ENCODE measurements at places on chromosomes 7 and 10.

GRCh38 chr10:127426746-127427145, 122.4 kb upstream of the NPS start:
- DNase-seq, result no peak

DNA sequence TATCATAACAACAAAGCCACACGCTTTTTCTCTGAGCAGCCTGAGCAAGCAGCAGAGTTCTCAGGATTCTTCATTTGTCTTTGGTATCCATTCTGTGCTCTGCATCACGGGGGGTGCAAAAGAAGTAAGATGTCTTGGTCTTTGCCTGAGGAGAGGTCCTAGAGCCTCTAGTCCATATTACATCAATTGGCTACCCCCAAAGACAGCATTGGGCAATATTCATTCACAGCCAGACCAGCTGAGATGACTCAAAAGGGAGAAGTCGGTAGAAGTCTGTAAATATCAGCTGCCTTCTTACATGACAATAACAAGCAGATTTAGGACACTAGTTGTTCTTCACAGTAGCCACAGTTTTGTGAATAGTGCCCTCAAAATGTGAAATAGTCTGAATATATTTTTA, 66.6 kb downstream of the FZD1 start:
- no peak for DNase-seq

DNA sequence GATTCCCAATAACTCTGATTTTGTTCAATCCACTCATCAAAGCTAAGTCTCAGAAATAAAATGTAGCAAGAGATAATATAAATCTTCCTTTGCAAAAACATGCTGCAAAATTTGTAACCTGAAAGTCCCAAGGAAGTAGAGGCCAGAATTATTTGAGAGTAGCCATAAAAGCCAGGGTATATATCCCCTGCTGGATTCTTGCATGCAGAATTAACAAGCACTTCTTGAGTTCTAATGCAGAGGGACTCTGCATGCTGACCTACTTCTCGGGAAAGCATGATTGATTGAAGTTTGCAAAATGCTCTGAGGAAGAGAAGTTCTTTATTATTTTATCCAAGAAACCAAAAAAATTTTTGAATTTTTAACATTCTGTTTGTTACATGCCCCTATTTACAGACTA, 121.6 kb downstream of the THSD7A start:
- DNase-seq, result no peak

DNA sequence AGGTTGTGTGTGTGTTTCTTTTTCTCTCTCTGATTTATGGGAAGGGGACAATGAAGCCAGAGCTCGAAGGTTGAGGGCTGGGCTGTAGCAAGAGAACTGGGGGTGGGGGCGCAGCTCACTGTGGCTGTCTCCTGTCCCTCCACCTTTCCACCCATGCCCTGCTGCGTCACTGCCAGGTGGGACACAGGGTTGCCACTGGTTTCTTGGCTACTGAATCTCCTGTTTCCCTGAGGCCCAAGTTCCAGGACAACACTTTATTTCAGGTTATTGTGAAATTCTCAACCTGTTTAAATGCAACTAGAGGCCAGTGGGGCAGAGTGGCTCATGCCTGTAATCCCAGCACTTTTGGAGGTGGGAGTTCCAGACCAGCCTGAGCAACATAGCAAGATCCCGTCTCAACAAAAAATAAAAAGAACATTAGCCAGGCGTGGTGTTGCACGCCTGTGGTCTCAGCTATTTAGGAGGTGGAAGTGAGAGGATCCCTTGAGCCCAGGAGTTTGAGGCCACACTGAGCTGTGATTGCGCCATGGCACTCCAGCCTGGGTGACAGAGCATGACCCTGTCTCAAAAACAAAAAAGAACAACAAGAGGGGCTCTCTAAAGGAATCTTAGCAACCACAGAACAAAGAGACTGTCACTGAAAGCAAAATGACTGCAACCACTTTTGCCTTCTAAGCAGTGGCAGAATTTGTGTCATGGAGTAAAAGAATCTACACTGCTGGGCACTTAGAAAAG, 22.6 kb downstream of the TBATA start:
- DNase-seq, result no peak

DNA sequence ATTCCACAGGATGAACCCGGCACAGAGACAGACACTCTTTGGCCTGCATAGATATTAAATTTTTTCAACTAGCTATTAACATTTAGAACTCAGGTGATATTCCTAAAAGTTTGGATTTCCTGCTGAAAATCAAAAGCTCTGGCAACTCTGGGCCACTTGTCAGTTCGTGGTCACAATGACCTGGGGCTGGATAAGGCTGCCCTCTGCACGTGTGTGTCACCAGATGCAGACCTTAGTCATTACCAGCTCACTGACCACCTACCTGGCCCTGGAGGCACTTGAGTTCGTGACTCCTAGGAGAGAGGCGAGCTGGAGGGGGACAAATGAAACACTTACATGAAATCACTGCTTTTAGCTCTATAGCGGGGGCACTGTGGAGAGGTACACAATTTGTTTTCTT, 126.5 kb downstream of the HIPK2 start:
- no peak for DNase-seq
